RPMI8226 (cell line): ENCODE measurements at places on chromosomes 6 and 20.

- peak; percentile 25 for DNase-seq
Measured at GRCh38 chr6:27805347-27805746, 106.8 kb downstream of the OR2B2 start.

- no peak for DNase-seq
Measured at GRCh38 chr6:89950879-89951391, 56.7 kb downstream of the GJA10 start.

DNA sequence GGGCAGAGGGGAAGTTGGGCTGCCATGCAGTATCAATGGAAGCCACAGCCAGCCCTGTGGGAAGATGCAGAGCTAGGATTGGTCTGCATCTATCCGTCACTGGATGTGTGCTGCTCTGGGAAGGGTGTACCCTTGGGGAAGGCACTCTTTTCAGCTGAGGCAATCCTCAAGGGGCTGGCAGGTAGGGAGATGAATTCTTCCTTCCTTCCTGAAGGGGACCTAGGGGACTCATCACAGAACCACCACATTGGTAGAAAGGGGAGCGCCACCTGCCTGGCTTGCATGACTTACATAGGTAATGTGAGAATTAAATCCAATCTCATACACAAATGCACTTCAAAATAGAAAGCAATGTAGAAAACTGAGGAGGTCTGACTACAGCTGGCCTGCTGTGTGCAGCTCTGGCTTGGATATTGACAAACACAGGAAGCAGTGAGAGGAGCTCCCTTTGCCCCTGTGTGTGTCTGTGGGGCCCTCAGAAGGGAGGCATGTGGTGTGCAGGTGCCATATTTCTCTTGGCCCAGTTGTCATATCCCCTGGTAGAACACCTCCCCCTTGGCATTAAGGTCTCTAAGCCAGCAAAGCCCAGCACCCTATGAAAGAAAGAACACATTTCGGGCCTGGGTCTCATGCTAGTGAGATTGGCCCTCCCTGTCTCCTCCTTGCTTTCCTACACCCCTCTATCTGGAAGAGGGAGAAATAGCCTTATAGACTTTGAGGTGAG lies 260.3 kb upstream of the MOCS1 start:
- DNase-seq = no peak

DNA sequence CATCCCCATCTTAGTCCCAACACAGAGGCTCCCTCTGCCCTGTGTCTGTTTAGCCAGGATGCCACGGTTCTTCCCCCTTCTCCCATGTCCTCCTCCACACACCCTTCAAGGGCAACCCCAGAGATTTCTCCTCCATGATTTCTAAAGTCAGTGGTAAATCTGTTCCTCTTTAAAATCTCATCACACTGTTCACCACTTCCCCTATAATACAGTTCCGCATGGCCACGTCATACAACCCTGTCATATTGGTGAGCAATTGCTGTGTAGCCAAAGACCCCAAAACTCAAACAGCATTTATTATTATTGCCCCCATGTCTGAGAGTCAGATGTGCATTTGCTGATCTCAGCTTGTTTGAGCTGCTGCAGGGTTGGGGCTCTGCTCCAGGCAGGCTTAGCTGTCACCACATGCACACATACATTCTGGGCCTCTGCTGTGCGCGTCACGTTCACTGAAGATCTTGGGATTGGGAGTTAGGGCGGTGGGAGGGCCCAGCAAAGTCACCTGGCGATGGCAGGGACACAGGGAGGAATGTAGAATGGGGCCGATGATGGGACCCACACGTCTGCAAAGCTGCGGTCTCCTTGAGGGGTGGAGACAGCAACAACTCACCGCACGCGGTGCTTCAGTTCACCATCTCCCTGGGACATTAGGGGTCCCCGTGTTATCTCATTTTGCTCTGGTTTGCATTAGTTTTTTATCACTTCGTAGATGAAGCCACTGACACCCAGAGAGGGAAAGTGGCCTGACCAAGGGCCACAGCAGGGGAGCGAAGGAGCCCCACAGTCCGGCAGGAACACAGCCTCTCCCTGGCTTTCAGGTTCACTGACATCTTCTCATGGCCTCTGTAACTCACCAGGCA lies 36.9 kb upstream of the CD93 start:
- no peak for DNase-seq

DNA sequence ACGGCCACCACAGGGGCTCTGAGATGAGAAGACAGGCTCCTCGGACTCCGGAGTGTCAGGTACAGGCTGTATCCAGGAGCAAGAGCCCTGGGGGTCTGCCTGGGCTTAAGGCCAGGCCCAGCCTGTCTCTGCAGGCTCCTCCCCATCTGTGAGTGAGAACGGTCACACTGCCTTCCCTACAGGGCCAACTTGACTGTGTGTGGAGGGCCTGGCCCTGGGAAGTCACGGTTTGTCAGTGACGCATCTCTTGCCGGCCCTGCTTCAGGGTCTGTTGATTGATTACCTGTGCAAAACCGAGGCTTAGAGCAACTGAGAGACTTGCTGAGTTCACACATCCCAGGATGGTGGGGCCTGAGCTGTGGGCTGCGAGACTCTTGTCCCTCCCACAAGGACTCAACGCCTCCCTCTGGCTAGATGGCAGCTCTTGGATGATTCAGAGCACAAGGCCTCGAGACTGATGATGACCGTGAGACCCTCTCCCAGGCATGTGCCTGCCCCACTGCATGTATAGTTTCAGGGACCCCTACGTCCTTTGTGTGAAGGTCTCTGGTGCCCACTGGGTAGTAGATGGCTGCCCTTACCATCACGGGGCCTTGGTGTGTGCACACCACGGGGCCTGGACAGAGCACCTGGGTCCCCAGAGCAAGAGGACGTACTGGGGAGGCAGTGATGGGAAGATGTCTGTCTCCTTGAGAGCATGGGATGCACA lies 5.9 kb downstream of the RBM38 start:
- no peak for DNase-seq

DNA sequence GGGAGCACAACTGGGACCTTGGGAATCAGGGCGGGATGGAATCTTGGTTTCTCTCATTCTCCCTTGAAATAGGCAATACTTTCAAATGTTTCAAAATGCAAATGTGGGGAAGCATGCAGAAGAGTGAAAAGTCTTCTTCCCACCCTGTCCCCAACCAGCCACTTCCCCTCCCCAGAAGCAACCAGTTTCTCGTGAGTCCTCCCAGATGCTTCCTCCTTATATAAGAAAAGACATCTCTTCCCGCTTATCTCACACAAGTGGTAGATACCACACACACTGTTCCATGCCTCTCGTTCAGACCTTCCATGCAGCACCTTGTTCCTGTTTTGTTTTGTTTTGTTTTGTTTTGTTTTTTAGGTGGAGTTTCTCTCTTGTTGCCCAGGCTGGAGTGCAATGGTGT lies 25.1 kb downstream of the HCK start:
- DNase-seq = no peak

DNA sequence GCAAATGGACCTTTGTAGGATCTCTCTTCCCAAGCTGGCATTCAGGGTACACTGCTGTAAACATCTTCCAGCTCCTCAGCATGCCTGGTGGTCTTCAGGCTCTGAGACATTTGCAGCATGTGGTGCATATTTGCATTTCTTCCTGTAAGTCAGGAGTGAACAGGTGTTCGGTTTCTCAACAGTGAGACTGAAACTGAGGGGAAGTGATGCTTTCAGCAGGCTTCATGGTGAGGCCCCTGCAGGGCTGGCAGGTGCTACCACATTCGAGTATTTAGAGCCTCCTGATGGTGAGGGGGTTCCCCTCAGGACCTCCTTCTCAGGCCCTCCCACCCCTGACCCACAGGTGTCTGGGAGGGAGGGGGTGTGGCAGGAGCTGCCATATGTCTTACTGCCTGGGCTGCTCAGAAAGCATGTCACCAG lies 15.1 kb downstream of the MYBL2 start:
- DNase-seq = peak; percentile 95

- DNase-seq = no peak
Measured at GRCh38 chr20:48807586-48808381, 20.0 kb downstream of the PREX1 start.

DNA sequence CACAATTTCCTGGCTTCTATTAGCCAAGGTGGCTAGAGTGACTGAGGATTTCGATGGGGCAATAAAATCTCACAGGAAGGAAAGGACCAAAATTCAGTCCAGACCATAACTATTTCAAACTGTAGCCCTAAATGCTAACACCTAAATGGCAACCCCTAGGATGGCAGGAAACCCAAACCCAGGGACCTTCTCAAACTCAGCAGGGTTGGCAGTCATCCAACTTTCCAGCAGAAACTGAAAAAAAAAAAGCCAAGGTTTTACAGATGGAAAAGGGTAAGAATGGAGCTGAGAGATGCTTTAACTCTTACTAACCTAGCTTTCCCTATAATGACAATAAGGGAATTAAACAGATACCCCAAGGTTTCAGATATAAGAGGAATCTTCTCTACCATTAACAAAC lies 10.5 kb downstream of the IBTK start:
- peak; percentile 10 for DNase-seq

- no peak for DNase-seq
Measured at GRCh38 chr20:35559042-35559693, 17.3 kb downstream of the ERGIC3 start.

DNA sequence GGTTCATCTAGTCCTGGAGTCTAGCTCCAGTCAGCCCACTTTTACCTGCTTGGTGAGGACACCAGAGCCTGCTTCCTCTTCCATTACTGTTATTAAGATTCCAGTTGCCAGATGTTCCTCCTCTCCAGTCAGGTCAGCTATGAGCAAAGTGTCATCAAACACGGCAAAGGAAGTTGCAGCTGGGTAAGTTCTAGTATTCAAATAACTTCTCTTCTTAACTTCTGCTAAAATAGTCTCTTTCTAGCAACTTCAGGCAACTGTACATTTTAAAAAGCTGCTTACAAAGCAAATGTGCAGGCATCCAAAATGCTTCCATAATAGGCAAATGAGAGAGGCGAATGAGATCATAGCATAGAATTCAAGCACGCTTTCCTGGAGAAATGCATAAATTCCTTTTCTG lies 18.4 kb upstream of the MRPS18A start:
- peak; percentile 79 for DNase-seq
